Effector CD8-positive, alpha-beta T cell (primary cell): ENCODE measurements at places on chromosomes 6 and 20.

DNA sequence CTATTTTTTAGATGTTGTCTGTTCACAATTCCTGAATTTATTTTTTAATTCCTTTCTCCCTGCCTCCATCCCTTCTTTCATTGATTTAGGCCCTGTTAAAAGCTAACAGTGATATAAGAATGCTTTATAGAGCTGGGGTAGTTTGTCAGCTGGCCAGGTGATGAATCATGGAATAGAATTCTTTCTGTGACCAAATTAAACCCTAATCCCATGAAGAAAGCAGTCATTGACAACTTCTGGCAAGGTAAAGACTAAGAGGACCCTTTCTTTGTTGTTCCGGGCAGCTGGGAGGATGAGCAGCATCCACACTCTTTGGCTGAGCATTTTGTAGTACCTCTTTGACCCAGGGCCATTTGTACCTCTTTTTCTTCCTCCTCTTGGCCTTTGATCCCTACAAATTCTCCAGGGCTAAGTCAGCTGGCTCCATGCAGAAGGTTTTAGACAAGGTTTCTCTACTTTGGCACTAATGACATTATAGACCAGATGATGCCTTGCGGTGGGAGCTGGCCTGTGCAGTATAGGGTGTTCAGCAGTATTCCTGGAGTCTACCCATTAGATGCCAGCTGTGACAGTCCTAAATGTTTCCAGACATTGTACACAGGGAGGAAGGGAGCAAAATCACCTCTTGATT lies 102.9 kb downstream of the SLX4IP start:
- DNase-seq: no peak

DNA sequence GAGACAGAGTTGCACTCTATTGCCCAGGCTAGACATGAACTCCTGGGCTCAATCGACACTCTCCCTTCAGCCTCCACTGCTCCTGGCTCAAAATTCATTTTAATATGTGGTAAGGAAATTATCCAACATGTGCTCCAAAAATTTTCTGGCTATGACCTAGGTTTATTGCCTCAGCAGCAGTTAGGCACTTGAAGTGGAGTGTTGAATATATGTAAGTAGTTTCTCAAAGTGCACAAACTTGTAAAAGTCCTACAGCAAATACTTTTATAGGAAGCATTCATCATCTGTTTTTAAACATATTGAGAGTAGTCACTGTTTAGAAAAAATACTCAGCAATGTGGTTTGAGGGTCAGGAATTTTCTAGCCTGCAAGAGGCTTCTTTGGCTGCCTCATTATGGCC lies 13.2 kb downstream of the FILIP1 start:
- DNase-seq: no peak

DNA sequence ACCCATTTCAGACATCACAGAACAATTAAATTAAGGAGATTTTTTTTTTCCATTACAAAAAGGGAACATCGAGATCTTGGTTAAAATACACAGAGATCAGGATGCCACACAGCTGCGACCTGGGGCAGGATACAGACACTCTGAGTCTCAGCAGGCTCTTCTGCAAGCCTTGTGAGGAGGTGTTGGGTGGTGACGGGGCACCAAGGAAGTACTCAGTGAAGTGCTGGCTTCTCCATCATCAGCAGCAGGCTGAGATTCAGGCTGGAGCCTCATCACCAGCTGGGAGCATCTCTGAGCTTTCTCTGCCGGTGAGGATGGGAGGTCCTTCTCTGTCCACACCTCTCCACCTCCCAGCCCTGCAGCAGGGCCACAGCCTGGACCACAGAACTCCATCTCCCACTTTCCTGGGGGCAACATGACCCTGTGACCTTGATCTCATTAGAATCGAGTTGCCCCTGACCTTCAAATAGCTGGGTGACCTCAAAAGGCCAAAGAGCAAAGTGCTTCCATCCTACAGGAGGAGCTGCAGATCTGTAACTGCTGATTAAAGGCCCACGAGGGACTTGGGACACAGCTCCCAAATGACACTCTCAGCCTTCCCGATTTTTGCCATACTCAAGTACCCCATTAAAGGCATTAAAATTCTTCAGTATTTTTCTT lies 16.0 kb downstream of the PMEPA1 start:
- DNase-seq: no peak

- DNase-seq: no peak
Observed at GRCh38 chr6:273551-274058, 18.7 kb upstream of the DUSP22 start.

GRCh38 chr20:16260911-16261310 lies 312.3 kb downstream of the KIF16B start:
- DNase-seq: no peak

- DNase-seq: no peak
Observed at GRCh38 chr20:8339349-8339748, 207.3 kb downstream of the PLCB1 start.
